NCI-H2029 treated with DMSO at 0.1 percent for 48 hours (cell line): ENCODE measurements at places on chromosomes 4 and X.

DNA sequence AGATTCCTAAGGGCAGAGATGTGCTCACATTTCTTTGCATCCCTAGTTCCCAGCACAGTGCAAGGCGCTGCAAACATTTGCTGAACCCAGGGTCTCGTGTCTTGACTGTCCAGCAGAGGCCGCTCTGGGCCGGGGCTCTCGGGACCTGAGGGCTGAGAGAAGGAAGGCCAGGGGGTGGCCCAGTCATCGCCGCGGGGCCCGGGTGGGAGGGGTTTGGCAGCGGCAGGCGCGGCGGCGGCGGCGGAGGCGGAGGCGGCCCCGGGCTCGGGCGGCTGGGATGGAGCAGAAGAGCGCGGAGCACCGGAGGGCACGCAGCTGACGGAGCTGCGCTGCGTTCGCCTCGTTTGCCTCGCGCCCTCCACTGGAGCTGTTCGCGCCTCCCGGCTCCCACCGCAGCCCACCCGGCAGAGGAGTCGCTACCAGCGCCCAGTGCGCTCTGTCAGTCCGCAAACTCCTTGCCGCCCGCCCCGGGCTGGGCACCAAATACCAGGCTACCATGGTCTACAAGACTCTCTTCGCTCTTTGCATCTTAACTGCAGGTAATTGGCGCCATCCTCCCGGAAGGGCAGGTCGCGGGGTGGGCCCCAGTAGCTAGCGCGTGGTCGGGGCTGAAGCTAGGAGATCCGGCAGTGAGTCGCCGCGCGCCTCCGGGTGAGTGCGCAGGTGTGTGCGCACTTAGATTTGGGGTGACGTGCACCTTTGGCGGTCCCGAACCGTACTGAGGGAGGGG is at the start of gene PARM1:
PARM1 (plus strand) TSS at position 285 of the 730 bp plus-strand sequence; CDS start at position 497, 212 bp downstream.
- DNase-seq, result peak; percentile 65

DNA sequence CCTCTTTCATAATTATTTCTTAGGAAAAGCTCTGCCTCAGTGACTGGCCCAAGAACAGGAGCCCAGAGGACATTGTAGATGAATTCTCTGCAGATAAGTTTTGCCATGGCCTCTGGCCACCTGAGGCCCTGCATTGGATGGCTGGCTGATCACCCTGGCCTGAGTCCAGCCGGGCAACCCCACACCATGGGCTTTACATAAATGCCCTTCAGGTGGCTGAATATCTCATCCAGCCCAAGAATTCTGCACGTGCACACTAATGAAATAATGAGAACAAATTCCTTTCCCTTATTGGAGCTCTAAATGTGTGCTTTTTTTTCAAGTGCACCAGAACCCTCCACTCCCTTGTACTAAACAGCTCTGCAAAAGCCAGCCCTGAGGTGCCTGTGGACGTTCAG is 65.7 kb downstream of the IRF2 start:
- no peak for DNase-seq

DNA sequence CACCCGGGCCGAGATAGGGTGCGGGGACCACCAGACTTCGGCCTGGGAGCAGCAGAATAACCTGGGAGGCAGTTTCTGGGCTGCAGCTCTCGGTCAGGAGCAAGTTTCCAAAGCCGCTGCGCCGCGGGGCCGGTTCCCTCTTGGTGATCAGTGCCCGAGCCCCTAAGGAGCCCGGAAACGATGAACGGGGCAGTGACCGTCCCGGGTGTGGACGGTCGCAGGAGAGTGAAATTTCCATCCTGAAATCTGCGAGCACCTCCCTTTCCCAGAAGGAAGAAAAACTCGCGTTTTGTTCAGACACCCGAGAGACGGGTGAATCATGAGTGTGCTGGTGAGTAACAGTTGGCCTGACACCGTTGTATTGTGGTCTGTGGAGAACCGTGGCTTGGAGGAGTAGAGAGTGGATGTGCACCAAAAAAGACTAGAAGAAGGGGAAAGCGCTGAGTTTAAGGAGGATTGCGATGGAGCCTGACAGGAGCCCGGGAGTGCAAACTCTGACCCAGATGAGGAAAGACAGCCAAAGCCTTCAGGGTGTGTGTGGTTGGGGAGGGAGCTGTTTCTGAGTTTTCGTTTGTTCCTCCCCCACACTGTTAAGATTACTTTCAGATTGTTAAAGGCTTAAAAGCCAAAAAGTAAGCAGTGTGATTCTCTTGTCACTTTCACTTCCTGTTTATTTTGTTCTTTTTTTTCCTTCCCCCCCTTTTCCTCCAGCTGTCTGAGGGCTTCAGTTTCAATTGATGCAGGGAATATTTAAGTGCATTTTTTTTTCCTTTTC is 828 bp downstream of the MCUB start:
- DNase-seq, result no peak

GRCh38 chr4:132056496-132056895 is 1092.6 kb upstream of the PCDH10 start:
- no peak for DNase-seq

- no peak for DNase-seq
These were observed 500 bp downstream of the GAR1 start for GRCh38 chr4:109816082-109816442.

DNA sequence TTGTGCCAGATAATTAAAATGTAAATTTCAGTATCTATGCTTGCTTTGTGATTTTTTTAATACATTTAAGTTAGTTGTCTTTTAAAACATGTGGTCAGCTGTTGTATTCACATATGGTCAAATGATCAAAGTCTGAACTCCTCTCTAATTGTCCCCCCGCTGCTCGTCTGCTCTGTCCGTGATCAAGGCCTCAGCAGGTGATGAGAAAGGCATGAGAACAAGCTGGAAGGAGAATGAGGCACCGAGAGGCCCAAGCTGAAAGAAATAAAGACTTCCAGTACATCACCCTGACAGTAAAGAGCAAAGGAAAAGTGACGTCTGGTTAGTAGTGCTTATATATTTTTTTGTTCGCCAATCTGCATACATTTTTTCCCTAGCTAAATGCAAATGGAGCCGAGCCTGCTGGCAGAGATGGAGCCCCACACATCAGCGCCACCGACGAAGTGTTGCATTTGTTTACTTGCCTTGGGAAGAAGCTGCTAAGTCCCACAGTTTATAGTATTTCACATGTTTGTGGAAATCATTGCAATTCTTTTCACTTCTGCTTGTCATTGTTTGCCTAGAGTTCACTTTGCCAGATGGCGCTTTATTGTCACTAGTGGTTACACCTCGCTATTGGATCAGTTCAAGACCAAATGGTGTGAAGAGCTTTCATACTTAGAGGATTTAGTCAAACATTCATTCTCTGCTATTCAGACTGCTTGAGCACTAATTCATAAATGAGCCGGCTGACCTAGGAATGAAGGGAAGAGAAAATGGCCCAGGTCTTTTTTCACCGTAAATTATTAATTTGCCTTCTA is 181.5 kb downstream of the ZIC3 start:
- DNase-seq, result no peak

- no peak for DNase-seq
These were observed 39.6 kb downstream of the DDX60L start for GRCh38 chr4:168440442-168441264.

GRCh38 chr4:108965016-108965415 is 202.2 kb upstream of the ETNPPL start:
- DNase-seq, result no peak

- no peak for DNase-seq
These were observed 76.9 kb upstream of the SCOC start for GRCh38 chr4:140296335-140297220.

- no peak for DNase-seq
These were observed 20.2 kb downstream of the PPA2 start for GRCh38 chr4:105453550-105454205.

GRCh38 chrX:6910218-6910617 is 237.3 kb upstream of the STS start:
- no peak for DNase-seq

- no peak for DNase-seq
These were observed 7.5 kb downstream of the CHM start for GRCh38 chrX:86039625-86040568.

- DNase-seq, result peak; percentile 74
These were observed 426 bp upstream of the XIAP start for GRCh38 chrX:123859409-123859845.

GRCh38 chrX:26914232-26914631 is 548.9 kb downstream of the PPP4R3C start:
- no peak for DNase-seq

DNA sequence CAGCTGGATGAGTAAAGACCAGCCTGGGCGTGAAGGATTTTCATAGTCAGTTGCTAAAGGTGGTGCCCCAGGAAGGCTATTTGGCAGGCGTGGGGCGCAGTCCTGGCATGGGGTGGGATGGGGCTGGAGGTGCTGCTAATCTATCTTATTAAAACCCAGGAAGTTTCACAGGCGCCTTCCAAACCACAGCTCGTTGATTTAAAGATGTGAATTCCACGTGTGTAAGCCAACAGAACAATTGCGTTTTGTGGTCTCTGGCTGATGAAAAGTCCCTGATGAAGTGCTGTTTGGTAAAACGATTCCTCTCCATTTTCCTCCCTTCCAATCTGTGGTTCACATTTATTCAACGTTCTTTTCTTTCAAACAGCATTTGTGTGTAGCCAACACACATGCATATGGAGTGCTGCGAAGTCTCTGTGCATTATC is 105.0 kb downstream of the TBL1X start:
- no peak for DNase-seq

DNA sequence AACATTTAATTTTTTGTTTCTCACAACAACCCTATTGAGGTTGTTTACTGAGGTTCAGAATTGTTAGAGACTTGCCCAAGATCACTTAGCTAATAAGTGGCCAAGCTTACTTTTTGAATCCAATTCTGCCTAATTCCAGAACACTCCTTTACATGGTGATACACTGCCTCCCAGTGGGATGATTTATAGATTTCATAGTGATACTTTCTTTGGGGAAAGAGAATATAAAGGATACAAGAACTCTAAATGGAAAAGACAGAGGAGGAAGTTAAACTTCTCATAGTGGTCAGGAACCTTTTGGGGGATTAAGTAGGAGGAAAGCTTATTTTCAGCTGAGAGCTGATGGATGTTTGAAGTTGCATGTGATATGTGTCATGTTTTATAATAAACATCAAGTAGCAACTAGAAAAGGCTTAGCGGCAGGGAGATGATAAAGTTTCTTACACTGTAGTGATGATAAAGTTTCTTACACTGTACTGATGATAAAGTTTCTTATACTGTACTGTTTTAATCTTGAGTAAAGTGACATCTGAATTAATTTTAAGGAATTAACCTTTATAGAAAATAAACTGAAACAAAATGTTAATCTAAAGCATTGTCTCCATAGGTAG is 15.3 kb downstream of the STAG2 start:
- no peak for DNase-seq

- DNase-seq, result no peak
These were observed 22.5 kb downstream of the HNRNPH2 start for GRCh38 chrX:101430457-101431078.

- no peak for DNase-seq
These were observed 837 bp downstream of the DCHS2 start for GRCh38 chr4:154490583-154491340.

DNA sequence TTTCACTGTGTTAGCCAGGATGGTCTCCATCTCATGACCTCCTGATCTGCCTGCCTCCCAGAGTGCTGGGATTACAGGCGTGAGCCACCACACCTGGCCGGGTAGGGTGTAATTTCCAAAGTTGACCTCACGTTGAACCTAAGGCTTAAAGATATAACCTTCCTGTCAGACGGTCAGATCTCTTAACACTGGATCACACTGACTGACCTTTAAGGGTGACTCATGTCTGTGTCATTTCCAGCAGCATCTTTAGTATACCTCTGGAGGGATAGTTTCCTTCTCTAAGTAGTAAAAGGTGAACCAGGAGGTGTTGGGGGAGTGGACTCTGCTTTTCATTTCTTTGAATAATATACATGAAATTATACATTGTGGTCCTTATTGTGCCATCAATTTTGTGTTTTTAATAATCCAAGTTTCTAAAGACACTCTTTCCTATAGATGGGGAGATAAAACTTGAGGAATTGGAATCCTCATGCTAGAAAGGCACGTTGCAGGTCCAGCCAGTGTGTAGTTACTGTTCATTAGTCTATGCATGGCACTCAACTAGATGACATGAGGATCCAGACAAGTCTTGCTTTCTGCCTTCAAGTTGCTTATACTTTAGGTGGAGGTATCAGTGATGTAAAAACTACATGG is 45.7 kb downstream of the ARHGAP10 start:
- no peak for DNase-seq

GRCh38 chr4:161249779-161250440 is 913.9 kb downstream of the FSTL5 start:
- no peak for DNase-seq

- DNase-seq, result no peak
These were observed 73.4 kb upstream of the TTC29 start for GRCh38 chr4:147019091-147019490.
